ENCODE measurements at places on chromosomes 4 and X.

DNA sequence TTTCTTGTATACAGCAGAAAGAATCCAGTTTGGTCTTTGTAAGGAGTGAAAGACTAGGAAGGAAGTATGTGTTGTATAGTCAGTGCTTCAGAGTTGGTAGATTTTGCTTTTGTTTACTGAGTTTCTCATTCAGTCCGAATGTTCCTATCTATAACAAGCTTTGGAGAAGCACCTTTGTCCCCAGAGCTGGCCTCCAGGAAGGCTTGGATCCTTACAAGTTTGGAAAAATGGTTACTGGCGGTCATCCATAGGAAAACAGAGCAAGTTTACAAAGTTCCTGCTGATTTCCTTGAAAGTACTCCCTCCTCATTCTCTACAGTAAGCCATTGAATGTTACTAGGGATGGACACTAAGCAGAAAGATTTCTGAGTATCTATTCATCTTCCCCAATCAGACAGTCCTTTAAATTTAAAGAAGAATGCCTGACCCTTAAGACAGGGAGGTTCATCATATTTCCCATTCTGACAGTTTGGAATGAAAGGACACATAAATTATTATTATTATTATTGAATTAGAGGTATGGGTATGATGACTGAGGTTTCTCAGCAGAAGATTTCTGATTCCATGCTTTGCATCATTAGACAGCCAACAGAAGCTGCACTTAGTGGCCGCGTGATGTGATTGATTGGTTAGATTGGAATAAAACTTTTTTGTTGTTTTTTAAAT, 35.8 kb downstream of the FAT4 start:
- H3K4me3 ChIP-seq: no peak overlapping the region
- H3K27me3 ChIP-seq: no peaks in the 10 kb centered on the region
- H3K4me1 ChIP-seq: no peaks in the 10 kb centered on the region
- no peak overlapping the region for H3K27ac ChIP-seq
- H3K36me3 ChIP-seq: no peaks in the 10 kb centered on the region

- no peaks in the 10 kb centered on the region for H3K27me3 ChIP-seq
- H3K36me3 ChIP-seq: no peaks in the 10 kb centered on the region
- no peak overlapping the region for H3K4me3 ChIP-seq
- DNase-seq: no peak
Observed at GRCh38 chrX:132730266-132730665, 228.2 kb downstream of the HS6ST2 start.

- no peak for DNase-seq
- H3K4me3 ChIP-seq: no peak overlapping the region
- H3K27ac ChIP-seq: no peak overlapping the region
- no peaks in the 10 kb centered on the region for H3K36me3 ChIP-seq
- H3K4me1 ChIP-seq: no peaks in the 10 kb centered on the region
Observed at GRCh38 chrX:31711166-31711565, 639.3 kb upstream of the FTHL17 start.

DNA sequence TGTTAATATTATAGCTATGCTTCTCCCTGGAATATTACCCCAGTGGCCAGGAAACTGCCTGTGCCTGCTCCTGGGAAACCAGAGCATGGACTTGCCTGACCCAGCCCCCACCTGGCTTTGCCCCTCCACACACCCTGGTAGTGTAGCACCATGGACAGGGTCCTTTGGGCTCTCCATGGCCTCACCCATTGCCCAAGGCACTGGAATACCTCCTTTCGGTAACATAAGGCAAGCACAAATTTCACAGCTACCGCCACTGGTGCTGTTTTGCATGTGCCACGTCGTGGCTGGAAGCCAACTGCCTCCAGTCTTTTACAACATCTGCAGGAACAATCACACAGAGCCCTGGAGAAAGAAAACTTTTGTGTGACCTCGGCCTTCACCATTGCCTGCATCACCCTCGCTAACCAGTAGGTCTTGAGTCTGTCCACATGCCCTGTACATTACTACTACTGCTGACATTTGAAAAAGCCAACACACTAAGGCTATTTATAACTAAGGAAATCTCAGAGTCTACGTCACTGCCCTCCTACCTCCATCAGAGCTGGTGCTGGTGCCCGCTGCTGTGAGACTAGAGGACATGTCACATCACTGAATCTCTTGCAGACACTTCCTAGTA, 47.7 kb downstream of the HPGD start:
- no peaks in the 10 kb centered on the region for H3K4me1 ChIP-seq
- no peaks in the 10 kb centered on the region for H3K36me3 ChIP-seq
- DNase-seq: no peak

DNA sequence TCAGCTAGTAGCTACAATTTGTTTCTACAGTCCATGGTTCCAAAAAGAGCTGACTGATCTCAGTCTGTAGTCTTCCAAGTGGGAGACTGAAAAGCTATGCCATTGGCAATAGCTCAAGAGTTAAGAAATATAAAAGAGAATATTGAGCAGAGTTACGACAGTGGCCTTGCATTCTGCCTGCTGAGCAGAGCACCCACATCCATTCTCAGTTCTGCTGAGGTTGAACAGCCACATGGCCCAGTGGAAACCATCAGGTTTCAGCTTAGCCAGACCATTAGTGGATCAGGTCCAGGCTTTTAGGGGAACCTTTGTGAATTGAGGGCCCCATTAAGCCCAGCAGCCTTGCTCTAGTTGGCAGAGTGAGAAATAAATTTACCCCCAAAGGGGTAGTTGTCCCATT, 28.1 kb downstream of the ZNF81 start:
- H3K4me1 ChIP-seq: peaks cover 8% of the 10 kb centered on the region
- no peak overlapping the region for H3K4me3 ChIP-seq
- no peaks in the 10 kb centered on the region for H3K27me3 ChIP-seq
- H3K27ac ChIP-seq: no peak overlapping the region
- no peak for DNase-seq

DNA sequence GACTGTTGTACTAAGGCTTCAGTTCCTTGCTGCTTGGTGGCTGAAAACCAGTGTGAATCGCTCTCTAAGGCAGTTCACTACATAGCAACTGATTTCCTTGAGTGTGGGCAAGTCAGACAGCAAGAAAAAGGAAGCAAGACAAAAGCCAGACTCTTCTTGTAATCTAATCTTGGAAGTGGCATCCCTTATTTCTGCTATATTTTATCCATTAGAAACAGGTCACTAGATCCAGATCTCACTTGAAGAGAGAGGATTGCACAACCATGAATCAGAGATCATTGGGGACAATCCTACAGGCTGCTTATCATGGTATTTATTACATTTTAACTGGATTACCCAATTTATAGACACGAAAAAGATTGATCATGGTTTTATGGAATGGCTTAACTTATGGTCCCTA, 684.5 kb downstream of the GRID2 start:
- H3K4me1 ChIP-seq: no peaks in the 10 kb centered on the region
- no peak overlapping the region for H3K27ac ChIP-seq
- H3K36me3 ChIP-seq: no peaks in the 10 kb centered on the region
- H3K27me3 ChIP-seq: no peaks in the 10 kb centered on the region
- DNase-seq: no peak

DNA sequence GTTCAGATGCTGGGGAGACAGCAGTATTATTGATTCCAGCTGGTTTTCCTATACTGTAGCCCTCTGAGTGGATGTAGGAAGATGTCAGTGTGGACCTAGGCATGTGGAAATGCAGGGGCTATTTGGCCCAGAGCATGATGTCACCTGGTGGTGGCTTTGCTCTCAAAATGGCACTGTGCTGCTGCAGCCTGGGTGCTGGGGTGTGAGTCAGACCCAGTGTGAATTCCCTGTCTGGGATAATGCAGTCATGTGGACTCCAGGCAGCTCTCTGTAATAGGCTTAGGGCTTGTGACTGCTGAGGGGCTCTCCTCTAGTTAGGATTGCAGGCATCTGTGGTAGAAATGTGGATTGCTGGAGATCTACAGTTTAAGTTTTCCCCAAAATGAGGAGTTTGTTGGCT, 70.7 kb downstream of the DCAF8L2 start:
- no peaks in the 10 kb centered on the region for H3K4me1 ChIP-seq
- no peak overlapping the region for H3K4me3 ChIP-seq
- no peaks in the 10 kb centered on the region for H3K27me3 ChIP-seq
- no peaks in the 10 kb centered on the region for H3K36me3 ChIP-seq

DNA sequence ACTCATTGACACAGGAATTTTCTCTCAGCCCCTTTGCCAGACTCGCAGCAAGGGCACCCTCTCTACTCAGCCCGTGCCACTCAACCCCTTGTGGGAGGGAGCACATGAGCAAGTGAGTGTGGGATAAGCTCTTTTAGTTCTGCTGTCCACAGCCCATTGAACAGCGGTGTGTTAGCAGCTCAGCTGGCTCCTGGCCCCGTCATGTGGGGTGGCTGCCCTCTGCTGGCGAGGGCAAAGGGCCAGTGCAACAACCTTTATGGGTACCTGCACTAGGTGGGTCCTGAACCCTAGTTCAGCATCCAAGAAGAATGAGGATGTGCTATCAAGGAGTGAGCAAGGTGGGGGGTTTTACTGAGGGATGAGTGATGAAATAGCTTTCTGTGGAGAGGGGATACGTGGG, 85.0 kb upstream of the ZNF81 start:
- no peaks in the 10 kb centered on the region for H3K27me3 ChIP-seq
- H3K36me3 ChIP-seq: no peaks in the 10 kb centered on the region
- no peak overlapping the region for H3K4me3 ChIP-seq
- no peak overlapping the region for H3K27ac ChIP-seq

GRCh38 chrX:48665991-48666390, 17.6 kb upstream of the WAS start:
- H3K27ac ChIP-seq: no peak overlapping the region
- H3K4me1 ChIP-seq: no peaks in the 10 kb centered on the region
- no peaks in the 10 kb centered on the region for H3K36me3 ChIP-seq
- H3K4me3 ChIP-seq: no peak overlapping the region
- no peaks in the 10 kb centered on the region for H3K27me3 ChIP-seq

DNA sequence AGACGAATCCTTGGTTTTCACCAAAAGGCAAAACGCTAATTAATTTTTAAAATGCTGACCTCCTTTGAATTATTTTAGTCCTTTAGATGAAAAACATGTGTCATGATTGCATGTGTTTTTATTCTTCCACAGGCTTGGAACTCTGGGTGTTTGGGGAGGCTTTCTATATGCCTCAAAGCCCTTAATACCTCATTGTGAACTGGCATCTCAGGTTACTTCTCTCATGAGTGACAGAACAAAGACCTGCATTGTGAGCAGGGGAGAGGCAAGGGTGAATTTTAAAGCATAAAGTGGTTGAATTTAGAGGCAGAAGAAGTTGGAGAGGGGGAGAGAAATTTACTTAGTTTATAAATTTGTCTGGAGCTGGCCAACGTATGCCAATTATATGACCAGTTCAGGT, 119.5 kb downstream of the ARSF start:
- no peak overlapping the region for H3K4me3 ChIP-seq
- no peak overlapping the region for H3K27ac ChIP-seq
- no peaks in the 10 kb centered on the region for H3K36me3 ChIP-seq
- no peaks in the 10 kb centered on the region for H3K4me1 ChIP-seq
- H3K27me3 ChIP-seq: no peaks in the 10 kb centered on the region

GRCh38 chr4:20825505-20825904, 125.2 kb downstream of the PACRGL start:
- H3K4me1 ChIP-seq: no peaks in the 10 kb centered on the region
- no peaks in the 10 kb centered on the region for H3K36me3 ChIP-seq
- no peak for DNase-seq
- H3K4me3 ChIP-seq: no peak overlapping the region

DNA sequence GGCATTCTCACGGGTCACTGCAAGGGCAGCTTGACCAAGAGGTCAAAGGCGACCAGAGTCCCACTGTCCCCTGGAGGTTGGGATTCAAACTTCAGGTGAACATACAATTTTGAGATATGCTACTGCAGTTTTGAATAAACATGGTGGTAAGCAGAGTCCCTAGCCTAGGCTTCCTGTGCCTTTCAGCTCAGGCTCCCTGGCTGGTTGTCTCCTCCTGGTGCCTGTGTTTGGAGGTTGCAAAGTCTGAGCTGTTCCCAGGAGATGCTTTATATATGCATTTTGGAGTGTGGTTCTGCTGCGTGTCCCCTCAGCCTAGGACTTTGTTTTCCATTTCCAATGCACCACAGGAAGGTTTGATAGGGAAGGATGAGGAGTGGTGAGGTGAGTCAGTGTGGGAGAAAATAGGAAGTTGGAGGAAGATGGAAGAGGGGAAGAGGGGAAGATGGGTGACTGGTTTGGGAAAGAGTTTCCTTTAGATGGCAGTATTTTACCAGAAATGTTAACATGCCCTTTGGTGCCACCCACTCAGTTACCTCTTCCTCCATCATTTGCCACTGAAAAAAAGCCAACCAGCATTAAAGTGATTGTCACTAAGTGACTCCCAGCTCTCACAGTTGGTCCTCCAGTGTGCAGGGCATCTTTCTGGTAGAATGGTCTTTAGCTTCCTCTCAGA, 211.7 kb upstream of the AGTR2 start:
- H3K4me3 ChIP-seq: no peak overlapping the region
- no peak for DNase-seq
- no peak overlapping the region for H3K27ac ChIP-seq
- H3K36me3 ChIP-seq: no peaks in the 10 kb centered on the region
- H3K4me1 ChIP-seq: no peaks in the 10 kb centered on the region
- H3K27me3 ChIP-seq: no peaks in the 10 kb centered on the region

DNA sequence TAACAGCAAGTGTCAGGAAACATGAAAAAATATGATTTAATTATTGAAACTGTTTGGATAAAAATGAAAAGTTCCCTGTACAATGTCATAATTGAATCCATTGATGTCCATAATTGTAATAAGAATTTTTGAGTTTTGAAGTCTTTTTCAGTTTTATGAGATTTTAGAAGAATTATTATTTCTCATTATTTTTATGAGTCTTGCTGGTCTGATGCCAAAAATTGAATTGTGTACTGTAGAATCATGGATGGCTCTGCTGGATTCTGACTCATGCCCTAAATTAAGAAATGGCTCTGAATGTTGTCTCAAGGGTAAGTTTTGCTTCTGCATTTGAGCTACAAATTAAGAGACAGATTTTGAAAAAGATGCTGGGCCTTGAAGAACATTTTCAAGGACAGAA, 132.8 kb upstream of the MAP9 start:
- H3K4me3 ChIP-seq: no peak overlapping the region
- no peak overlapping the region for H3K27ac ChIP-seq
- no peaks in the 10 kb centered on the region for H3K27me3 ChIP-seq
- DNase-seq: no peak

GRCh38 chrX:30637874-30638815, 15.1 kb upstream of the GK start:
- H3K36me3 ChIP-seq: no peaks in the 10 kb centered on the region
- H3K27me3 ChIP-seq: no peaks in the 10 kb centered on the region
- DNase-seq: no peak
- no peaks in the 10 kb centered on the region for H3K4me1 ChIP-seq
- H3K4me3 ChIP-seq: no peak overlapping the region
- no peak overlapping the region for H3K27ac ChIP-seq

DNA sequence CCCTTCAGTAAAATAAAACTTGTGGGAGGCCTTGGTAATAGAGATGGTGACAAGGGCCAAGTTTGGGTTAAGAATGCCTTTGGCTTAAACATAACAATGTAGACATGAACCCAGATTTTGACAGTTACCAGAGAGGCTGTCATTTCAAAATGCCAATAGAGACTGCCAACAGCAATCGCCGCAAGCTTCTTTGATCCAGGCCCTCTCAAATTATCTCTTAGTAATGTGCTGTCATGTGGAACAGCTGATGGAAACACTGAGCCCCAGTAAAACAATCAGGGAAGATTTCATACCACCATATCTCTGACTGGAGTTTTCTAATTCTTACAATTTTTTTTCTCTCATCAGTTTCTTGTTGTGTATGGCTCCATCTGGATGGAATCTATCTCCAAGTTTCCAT, 80.5 kb downstream of the ZNF330 start:
- no peaks in the 10 kb centered on the region for H3K36me3 ChIP-seq
- no peaks in the 10 kb centered on the region for H3K4me1 ChIP-seq
- H3K4me3 ChIP-seq: no peak overlapping the region
- DNase-seq: no peak
- no peak overlapping the region for H3K27ac ChIP-seq
